ENCODE measurements at places on chromosomes 7 and 10. TPM values are rescaled to one million over a fixed set of nuclear protein-coding genes. Genes with fewer than 3 reads are reported as not detected.

- DNase-seq: no peak
- peaks cover 50% of the 10 kb centered on the region for H3K27me3 ChIP-seq
- peak overlapping the region; percentile 19 for H3K27ac ChIP-seq
- peaks cover 10% of the 10 kb centered on the region for H3K4me1 ChIP-seq
- no peak overlapping the region for H3K4me3 ChIP-seq
- H3K36me3 ChIP-seq: no peaks in the 10 kb centered on the region
Observed at GRCh38 chr7:131826960-131827359, 270.5 kb upstream of the PODXL start.

DNA sequence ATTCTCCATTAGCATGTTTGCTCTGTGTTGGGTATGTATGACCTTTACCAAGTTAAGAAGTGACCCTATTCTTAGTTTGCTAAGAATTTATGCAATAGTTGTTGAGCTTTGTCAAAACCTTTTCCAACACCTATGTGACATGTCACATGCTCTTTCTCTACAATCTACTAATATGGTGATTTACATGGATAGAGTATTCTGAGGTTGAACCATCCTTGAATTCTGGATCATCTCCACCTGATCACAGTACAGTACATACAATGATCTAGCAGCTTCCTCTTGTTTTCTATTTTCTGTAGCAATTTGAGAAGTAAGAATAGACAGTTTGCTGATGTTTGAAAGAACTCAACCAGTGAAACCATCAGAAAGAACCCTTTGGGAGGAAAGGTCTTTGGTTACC lies 101.2 kb upstream of the PDGFA start:
- H3K4me3 ChIP-seq: no peak overlapping the region
- peaks cover 50% of the 10 kb centered on the region for H3K36me3 ChIP-seq
- no peak overlapping the region for H3K27ac ChIP-seq

- H3K36me3 ChIP-seq: no peaks in the 10 kb centered on the region
- no peaks in the 10 kb centered on the region for H3K27me3 ChIP-seq
- peak overlapping the region; percentile 5 for H3K4me3 ChIP-seq
Observed at GRCh38 chr7:28020302-28020940, 160.2 kb downstream of the JAZF1 start.

Gene DOCK4
- total RNA-seq: 27.7 TPM

Gene KLF14
- total RNA-seq: 1.0 TPM

GRCh38 chr10:59748834-59749233 lies 4.4 kb downstream of the MRLN start:
- DNase-seq: no peak
- peaks cover 3% of the 10 kb centered on the region for H3K36me3 ChIP-seq
- H3K27ac ChIP-seq: no peak overlapping the region

DNA sequence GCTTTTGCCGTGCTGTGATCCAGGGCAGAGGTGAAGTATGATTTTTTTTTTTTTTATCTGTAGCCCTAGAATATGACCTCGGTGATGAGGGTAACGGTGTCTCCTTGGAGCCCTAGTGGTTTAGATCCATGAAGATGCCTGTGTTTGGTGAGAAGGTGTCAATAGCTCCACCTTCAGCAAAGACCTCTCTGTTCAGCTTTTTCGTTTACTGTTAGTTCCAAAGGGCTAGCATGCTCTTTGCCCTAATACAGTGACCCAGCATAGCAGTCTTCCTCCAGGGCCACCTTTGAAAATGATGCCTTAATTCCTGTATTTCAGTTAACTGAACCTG lies 746 bp upstream of the MRPS16 start:
- H3K36me3 ChIP-seq: peaks cover 5% of the 10 kb centered on the region
- peak overlapping the region; percentile 96 for H3K4me3 ChIP-seq
- H3K27ac ChIP-seq: peak overlapping the region; percentile 99

Gene TEX47
- not detected for total RNA-seq

Gene SPDYE5
- total RNA-seq: 0.16 TPM

DNA sequence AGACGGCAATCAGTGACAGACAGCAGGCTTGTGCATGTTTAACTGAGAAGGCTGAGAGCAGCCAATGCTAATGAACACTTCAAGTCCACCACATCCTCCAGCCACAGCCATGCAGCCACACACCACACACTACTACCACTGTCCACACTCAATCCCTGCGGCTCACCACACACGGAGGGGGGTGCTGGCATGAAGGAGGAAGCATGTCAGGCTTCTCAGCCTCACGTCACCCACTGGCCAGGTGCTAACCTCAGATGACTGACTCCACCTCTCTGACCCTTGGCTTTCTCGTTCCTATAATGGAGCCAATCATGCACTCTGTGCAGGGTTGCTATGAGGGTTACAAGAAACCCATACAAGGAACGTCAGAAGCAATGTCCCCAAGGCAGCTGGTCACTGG lies 165.4 kb upstream of the RNF32 start:
- peaks cover 46% of the 10 kb centered on the region for H3K27me3 ChIP-seq
- H3K36me3 ChIP-seq: peaks cover 5% of the 10 kb centered on the region
- no peak overlapping the region for H3K4me3 ChIP-seq
- H3K27ac ChIP-seq: no peak overlapping the region

DNA sequence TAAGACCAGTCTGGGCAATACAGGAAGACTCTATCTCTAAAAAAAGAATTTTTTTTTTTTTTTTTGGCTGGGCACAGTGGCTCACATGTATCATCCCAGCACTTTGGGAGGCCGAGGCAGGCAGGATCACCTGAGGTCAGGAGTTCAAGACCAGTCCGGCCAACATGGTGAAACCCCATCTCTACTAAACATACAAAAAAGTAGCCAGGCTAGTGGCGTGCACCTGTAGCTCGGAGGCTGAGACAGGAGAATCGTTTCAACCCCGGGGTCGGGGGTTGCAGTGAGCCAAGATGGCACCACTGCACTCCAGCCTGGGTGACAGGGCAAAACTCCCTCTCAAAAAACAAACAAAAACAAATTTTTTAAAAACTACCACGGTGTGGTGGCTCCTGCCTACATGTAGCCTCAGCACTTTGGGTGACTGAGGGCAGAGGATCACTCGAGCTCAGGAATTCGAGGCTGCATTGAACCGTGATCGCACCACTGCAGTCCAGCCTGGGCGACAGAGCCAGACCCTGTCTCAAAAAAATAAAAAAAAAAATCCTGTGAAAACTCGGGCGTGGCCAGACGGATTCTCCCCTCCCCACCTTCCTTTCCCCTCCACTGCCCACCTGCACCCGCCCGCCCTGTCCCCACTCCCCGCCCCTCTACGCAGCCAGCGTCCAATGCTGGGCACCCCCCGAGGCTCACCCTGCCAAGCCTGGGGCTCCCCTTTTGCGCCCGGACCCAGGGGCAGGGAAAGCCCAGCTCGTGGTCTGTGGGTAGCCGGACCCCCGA lies 745 bp upstream of the ORAI2 start:
- DNase-seq: no peak
- H3K4me3 ChIP-seq: peak overlapping the region; percentile 74
- no peaks in the 10 kb centered on the region for H3K36me3 ChIP-seq
- no peaks in the 10 kb centered on the region for H3K27me3 ChIP-seq
- H3K27ac ChIP-seq: peak overlapping the region; percentile 82

GRCh38 chr10:60107308-60107976 lies 201.1 kb upstream of the CCDC6 start:
- DNase-seq: no peak
- H3K27ac ChIP-seq: peak overlapping the region; percentile 83
- H3K4me3 ChIP-seq: no peak overlapping the region
- H3K36me3 ChIP-seq: peaks cover 34% of the 10 kb centered on the region

DNA sequence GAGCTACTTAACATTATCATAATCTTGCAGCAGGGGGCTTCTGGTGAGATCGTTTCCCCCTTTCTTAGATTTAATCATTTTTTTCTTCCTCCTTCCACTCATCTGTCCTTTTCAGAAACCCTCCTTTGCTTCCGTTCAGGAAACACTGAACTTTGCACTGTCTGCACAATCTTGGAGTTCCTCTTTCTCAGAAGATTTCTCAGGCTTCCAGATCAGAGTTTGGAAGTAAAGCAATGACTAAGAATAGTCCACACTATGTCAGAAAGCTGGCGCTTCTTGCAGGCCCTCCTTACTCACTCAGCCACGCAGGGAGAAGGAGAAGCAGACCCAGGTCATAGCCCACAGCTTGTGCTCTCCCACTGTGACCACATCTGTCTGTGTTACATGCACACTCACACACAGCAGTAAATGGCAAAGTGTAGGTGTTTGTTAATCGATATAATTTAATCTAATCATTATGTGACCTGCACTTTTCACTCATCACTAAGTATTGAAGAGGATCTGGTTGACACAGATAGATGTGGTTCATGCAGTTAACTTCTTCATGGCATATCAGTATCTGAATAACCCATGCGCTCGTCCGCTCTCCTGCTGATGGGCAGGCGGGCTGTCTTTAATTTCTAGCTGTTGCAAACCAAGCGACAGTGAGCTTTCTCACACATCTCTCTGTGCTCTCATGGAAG lies 30.2 kb downstream of the ALOX5 start:
- no peaks in the 10 kb centered on the region for H3K36me3 ChIP-seq
- H3K27me3 ChIP-seq: peaks cover 51% of the 10 kb centered on the region
- DNase-seq: no peak
- peaks cover 3% of the 10 kb centered on the region for H3K4me1 ChIP-seq
- H3K4me3 ChIP-seq: no peak overlapping the region

GRCh38 chr7:108375668-108376067 lies 80.6 kb downstream of the NRCAM start:
- H3K27me3 ChIP-seq: peaks cover 4% of the 10 kb centered on the region
- no peaks in the 10 kb centered on the region for H3K36me3 ChIP-seq
- no peaks in the 10 kb centered on the region for H3K4me1 ChIP-seq
- no peak overlapping the region for H3K27ac ChIP-seq
- no peak overlapping the region for H3K4me3 ChIP-seq

DNA sequence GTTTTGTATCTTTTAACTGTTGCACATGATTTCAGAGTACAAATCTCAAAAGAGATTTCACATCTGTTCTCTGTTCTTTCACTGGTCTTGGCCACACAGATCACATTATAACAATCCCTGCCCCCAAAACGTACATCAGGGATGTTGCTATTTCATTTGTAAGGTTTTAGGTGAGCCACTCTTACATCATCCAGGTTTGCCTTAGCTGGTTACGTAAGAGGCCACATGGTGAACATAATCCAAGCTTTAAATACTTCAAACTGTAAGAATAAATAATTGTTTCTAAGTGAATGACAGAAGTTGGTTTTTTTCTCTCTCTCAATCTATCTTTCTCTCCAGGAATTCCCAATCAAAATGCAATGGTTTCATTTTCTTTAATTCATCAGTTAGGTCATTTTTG lies 245.9 kb upstream of the HGF start:
- H3K4me3 ChIP-seq: no peak overlapping the region
- DNase-seq: no peak
- no peaks in the 10 kb centered on the region for H3K27me3 ChIP-seq
- H3K27ac ChIP-seq: peak overlapping the region; percentile 66
- H3K4me1 ChIP-seq: peaks cover 40% of the 10 kb centered on the region
- H3K36me3 ChIP-seq: no peaks in the 10 kb centered on the region

Gene DPYSL4
- 14.4 TPM for total RNA-seq

DNA sequence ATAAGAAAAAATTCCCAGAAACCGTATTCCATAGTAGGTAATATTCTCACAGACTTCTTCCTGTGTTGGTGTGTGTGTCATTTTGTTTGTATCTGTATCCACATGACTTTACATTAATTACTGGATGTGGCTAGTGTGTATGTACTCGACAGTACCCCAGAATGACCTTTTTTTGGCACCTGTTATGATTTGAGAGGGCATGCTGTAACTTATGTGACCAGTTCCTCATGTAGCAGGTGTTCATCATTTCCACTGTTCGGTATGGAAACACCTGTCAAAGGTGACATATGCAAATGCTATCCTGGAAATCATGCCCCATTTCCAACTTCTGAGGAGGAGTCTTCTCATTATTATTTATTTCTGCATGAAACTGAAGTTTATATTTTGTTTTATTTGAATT lies 89.3 kb downstream of the ZMYND11 start:
- no peak overlapping the region for H3K4me3 ChIP-seq
- DNase-seq: no peak
- peaks cover 21% of the 10 kb centered on the region for H3K4me1 ChIP-seq
- H3K27me3 ChIP-seq: no peaks in the 10 kb centered on the region

Gene CUBN
- total RNA-seq: 1.5 TPM

DNA sequence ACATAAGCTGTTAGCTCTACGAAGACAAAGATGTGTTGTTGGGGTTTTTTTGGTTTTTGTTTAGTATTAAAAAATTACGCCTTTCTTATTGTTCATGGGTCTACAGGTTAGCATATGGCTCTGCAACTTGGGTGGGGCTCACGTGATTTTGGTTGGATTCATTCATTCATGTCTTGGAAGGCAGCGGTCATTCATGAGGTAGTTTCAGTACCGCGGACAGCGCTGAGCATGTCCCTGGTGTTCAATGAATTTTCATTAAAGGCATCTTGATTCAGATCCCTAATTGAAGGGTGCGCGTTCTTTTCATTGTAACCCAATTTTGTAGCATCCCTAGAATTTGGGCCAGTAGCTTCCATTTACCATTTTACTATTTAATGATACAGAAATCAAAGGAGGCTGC lies 42.9 kb upstream of the TCERG1L start:
- peaks cover 30% of the 10 kb centered on the region for H3K27me3 ChIP-seq
- peak; percentile 58 for DNase-seq
- no peaks in the 10 kb centered on the region for H3K36me3 ChIP-seq
- no peak overlapping the region for H3K4me3 ChIP-seq
- H3K4me1 ChIP-seq: no peaks in the 10 kb centered on the region
- no peak overlapping the region for H3K27ac ChIP-seq

DNA sequence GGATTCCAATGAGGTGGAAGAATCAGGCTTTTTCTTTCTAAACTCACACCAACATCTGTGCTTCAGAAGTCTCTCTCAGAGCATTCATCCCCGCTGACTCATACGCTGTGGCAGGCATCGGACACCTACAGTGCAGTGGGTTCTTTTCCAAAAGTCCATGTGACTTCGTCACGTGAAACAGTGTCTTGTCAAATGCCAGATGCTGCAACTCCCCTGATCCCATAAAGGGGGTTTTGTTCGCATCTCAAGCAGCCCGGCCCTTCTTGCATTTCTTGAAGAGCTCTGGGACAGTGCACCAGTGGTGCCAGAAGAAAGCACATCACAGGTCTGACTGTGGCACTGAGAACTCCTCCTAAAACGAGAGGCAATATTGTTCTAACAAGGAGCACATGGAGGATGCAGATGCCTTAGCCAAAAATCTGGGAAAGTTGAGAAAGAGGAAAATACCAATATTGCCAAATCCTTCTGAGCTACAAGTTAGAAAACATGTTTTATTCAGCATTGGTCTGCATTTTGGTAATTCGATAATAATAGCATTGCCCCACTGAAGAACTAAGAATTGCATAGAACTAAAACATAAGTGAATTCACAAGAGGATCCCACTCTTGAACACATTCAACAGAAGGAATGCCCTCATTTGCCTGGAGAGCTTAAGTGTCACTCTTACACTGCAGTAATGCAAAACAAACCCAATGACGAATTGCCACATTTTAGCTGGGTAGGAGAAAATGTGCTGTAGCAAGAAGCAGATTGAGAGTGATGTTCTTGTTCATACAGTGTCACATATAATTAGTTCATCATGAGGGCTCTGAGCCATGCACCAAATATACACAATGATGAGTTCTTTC lies 204.4 kb downstream of the CXCL12 start:
- H3K27ac ChIP-seq: no peak overlapping the region
- H3K4me3 ChIP-seq: no peak overlapping the region
- peaks cover 14% of the 10 kb centered on the region for H3K4me1 ChIP-seq

Gene FOXI2
- total RNA-seq: not detected

- peaks cover 10% of the 10 kb centered on the region for H3K4me1 ChIP-seq
- DNase-seq: no peak
- H3K27me3 ChIP-seq: no peaks in the 10 kb centered on the region
- peaks cover 18% of the 10 kb centered on the region for H3K36me3 ChIP-seq
- no peak overlapping the region for H3K4me3 ChIP-seq
Observed at GRCh38 chr10:80144696-80145131, 12.2 kb downstream of the PLAC9 start.

Gene PCLO
- total RNA-seq: 6.0 TPM

Gene PLXNA4
- 4.5 TPM for total RNA-seq
